Right lobe of liver (tissue), 6 donors: ENCODE measurements at places on chromosomes 3 and 15.

DNA sequence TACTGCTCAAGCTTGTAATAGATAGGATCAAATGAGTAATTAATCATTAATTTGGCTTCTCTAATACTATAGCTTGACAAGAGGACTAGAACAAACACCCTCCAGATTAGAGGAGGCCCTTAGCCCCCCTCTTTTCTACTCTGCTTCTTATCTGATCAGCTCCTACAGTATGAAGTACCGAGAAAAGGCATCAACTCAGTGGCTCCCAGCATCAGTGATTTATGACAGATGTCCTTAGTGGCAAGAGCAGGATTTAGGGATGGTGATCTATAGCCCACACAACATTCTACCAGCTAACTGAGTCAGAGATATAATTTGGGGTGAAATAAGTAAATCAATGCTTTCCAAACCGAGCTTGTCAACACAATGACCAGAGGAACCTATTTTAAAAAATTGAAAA, 541.1 kb downstream of the NLGN1 start:
- no peak for DNase-seq

DNA sequence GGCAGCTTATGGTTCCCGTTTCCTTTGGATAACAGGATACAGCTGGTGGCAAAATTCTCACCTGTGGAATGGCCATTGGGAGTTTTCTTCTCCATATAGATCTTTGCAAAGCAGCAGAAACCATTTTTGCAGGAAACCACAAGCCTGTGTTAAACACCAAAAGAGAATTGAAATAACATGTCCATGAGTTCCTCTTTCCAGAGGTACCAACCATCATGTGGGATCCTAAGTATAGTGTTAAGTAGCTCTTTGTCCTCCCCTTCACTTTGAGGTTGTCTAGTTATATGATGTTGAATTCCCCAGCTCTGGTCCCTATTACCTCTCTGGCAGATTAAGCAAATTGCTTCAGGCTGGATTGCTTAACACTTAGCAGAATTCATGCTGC, 94.9 kb downstream of the AKAP13 start:
- no peak for DNase-seq

- no peak for DNase-seq
These were observed 24.5 kb downstream of the CCPG1 start for GRCh38 chr15:55383687-55384086.

- DNase-seq: no peak
These were observed 37.0 kb downstream of the PARP16 start for GRCh38 chr15:65249641-65250040.

DNA sequence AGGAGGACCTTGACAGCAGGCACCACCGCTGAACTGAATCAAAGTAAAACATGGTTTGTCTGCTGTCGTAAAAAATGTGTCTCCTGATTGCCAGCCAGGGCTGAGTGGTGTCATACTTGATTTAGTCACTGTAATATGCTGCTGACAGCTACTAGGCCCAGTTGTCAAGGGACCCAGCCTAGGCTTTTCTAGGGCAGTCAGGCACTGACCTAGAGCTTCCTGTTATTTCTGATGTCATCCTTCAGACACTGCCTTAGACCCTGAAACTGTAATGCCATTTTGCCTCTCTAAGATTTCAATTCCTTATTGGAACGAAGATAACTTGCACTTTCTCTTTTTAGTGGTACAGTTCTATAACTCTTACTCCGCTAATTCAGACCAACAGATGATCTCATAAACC, 2.6 kb upstream of the MRPL3 start:
- no peak for DNase-seq

GRCh38 chr15:74995779-74996765, 709 bp downstream of the SCAMP5 start:
- peak; percentile 60 for DNase-seq

DNA sequence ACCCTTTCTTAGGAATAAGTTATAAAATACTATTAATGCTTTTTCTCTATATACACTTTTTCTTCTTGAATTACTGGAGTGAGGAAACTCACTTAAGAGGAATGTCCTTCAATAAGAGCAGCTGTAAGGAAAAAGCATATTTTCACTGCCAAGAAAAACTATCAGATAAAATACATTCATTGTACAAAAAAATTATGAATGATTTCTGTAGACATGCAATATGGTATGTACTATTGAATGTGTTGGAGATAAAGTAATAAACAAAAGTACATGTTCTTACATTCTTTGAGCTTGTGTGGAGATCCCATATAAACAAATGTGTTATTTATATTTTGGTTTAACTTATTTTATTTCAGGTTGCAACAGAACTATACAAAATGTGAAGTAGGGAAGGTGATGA, 241.0 kb upstream of the ZNF717 start:
- no peak for DNase-seq

GRCh38 chr3:195169011-195169649, 101.8 kb downstream of the XXYLT1 start:
- DNase-seq: no peak

DNA sequence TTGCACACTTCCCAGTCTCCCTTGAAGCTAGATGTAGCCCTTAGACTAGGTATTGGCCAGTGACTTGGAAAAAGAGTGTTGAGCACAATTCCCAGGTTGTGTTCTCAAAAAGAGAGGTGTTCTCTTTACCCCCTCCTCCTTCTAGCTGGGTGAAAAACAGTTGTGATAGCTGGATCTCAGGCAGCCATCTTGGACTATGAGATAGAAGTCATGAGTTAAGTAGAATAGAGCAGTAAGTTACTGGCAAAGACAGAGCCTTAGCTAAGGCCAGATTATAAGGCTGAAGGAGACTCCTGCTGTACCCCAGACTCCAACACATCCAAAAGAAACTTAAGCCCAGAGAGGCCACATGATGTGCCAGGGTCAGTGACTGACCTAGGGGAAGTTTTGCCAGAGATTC, 8.1 kb upstream of the STRA6 start:
- no peak for DNase-seq

DNA sequence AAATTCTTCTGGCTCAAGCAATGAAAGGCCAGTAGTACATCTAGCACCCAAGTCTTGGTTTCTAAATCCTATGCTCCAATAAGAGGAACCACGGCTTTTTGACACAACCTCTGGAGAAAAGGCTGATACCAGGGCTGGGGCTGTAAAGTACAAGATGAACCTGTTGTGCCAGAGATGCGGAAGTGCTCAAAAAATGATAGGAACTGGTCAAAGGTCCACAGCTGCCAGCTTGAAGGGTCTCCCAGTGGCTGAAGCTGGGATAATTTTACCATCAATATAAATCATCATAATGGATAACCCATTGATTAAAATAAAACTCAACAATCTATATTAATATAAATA, 558 bp upstream of the NCEH1 start:
- DNase-seq: no peak

DNA sequence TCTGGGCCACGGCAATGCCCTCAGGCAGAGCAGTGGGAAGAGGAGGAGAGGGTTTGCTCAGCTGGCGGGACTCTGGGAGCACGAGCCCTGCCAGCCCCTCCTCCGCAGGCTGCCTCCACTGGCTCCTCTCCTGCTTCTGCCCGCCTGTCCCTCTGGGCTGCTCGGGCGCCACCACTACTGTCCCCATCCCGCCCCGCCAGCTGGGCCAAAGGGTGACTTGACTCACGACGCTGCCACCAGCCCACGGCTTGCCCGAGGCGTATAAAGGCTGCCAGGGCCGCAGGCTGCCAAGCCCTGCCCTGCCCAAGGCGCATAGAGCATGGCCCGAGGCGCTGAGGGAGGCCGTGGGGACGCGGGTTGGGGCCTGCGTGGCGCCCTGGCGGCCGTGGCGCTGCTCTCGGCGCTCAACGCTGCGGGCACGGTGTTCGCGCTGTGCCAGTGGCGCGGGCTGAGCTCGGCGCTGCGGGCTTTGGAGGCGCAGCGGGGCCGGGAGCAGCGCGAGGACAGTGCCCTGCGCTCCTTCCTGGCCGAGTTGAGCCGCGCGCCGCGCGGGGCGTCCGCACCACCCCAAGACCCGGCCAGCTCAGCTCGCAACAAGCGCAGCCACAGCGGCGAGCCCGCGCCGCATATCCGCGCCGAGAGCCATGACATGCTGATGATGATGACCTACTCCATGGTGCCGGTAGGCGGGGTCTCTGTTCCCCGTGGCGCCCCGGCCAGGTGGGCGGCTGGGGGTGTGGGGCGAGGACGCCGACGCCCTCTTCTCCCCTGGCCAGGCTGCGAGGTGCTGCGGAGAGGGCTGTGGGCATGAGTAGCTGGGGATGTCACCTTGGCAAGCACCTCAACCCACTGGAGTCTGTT, at the start of gene GLDN:
GLDN (plus strand) TSS at position 290 of the 861 bp plus-strand sequence; CDS start at position 320, 30 bp downstream.
- peak; percentile 53 for DNase-seq

- DNase-seq: peak; percentile 81
These were observed 105.0 kb downstream of the IQCH start for GRCh38 chr15:67359431-67360079.

DNA sequence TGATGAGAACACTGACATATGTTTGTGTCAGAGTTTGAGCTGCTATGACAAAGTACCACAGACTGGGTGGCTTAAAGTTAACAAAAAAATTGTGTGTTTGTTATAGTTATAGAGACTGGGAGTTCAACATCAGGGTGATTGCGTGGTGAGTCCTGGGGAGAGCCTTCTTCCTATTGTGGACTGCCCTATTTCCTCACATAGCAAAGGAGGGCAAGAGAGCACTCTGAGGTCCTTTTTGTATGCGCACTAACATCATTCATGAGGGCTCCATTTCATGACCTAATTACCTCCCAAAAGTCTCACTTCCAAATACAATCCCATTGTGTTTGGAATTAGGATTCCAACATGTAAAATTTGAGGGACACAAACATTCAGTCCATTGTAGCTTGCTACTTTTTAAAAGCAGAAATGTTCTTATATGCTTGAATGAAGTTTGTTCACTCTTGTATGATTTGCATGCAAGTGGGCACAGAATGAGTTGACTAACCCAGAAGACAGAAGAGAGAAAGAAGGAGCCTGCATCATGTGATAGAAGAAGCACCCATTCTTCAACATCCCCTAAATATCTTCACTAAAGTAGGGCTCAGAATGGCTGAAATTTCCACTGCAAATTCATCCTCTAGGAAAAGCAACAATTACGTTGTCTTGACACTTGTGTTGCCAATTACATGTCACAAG, 18.9 kb upstream of the ALCAM start:
- no peak for DNase-seq

DNA sequence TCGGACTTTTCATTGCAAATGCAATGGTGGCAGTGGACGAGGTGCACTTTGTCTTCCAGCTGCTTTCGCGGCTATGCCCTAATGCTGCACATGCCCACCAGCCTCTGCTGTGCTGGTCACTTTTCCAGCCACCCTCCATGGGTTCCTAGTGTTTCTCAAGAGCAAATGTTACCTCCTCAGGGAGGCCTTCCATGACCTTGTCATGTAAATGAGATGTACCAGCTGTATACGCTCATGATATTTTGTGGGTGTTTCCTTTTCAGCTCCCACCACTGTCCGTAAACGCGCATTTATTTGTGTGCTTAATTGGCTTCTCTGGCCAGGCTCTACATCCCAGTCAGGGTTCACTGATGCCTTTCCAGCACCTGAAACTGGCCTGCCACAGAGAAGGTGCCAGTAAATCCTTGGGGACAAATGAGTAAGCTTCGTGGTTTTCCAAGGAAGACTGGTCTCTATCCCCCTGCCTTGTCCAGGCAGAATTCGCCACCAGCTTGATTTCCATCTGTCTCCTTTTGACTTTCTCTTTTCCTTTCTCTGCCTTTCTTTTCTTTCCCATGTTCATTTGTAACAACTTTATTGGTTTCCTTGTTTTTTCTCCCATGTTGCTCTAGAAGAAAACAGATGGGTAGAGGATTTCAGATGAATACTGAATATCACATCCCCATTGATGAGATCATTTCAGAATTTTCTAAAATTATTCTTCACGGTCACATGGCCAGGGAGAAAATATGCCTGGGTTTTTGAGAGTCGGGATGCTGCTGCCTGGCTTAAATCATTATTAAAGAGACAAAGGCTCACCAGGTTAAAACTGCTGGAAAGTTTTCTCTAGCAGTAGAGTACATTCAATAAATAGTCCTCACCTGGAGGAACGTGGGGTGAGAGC, 82.5 kb downstream of the CHST2 start:
- no peak for DNase-seq

DNA sequence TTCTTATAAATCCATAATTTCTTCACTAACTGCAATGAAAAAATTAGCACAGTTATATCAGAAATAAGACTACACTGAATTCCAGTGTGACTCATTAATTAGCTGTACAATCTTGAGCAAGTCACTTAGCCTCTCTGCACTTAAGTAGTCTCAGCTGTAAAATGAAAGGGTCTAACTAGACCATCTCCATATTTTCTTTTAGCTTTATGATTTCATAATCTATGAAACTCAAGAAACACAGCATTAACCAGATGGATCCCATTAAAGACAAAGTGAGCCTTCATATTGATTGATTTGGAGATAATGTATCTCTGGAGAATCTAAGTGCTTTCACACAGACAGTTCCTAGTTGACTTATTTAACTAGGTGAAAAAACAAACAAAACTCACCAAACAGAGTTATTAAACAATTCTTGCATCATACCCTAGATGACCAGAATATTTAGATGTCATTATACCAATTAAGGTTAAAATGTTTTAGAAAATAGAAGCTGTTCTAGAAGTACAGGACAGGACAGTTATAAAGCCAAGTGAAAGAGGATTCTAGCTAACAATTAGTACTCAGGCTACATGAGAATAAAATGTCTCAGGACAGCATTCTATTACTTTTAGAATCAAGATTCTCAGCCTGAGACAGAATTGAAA, 11.2 kb downstream of the CSNK1G1 start:
- no peak for DNase-seq

DNA sequence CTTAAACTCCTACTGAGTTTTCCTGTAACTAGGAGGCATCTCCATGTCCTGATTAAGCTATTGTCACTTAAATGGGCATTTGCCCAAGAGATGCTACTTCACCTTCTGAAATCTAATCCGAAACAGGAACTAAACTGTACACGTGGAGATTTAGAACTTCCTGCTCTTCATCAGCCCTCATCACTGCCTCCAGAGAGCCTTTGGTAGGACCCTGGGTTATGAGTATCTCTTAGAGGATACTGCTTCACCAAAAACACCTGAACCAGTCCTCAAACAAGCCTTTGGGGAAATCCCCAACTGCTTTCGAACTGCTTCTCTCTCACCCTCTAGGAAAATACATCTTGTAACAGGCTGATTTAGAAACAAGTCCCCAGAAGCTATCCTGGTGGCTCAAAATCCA, 320.3 kb downstream of the GAP43 start:
- no peak for DNase-seq

GRCh38 chr3:14652-15051, 181.9 kb upstream of the CHL1 start:
- DNase-seq: no peak
